ENCODE measurements at places on chromosomes 4 and X.

DNA sequence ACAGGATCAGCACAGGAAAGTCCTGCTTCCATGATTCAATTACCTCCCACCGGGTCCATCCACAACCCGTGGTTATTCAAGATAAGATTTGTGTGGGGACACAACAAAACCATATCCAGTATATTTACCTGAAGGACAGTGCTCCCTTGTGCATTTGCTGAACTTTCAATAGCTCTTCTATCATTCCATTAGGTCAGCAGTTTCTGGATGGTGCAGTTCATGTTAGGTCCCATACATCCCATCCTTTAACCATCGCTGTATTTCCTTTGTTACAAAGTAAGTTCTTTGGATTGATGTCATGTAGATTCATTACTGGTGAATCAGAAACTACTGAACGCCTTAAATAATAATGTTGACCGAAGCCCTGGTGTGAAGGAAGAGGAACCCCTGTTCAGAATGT is 775.9 kb downstream of the TRIML1 start:
- DNase-seq = no peak

DNA sequence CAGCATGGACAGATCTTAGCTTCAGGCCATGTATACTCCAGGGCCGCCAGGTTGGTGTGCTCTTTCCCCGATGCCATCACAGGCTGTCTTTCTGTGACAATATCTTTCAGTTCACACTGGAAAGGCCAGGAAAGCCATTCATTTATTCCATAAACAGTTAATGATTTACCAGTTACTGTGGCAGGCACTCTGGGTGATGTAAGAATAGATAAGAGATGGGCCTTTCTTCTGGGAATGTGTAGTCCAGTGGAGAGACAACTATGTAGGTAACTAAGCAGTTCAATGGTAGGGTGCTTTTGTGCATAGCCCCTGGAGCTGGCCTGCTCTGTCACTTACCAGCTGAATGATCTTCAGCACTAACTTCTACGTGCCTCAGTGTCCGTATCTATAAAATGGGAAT is 46.3 kb upstream of the LEF1 start:
- DNase-seq = no peak

- peak; percentile 24 for DNase-seq
These were observed 46.6 kb downstream of the TENM3 start for GRCh38 chr4:182289809-182290208.

GRCh38 chrX:102515975-102516941 is at the start of gene TMSB15A:
Gene TMSB15A, minus strand, starts transcription at chrX:102516739.
- peak; percentile 80 for DNase-seq

- no peak for DNase-seq
These were observed 83.6 kb upstream of the CAMK2D start for GRCh38 chr4:113845138-113845537.

DNA sequence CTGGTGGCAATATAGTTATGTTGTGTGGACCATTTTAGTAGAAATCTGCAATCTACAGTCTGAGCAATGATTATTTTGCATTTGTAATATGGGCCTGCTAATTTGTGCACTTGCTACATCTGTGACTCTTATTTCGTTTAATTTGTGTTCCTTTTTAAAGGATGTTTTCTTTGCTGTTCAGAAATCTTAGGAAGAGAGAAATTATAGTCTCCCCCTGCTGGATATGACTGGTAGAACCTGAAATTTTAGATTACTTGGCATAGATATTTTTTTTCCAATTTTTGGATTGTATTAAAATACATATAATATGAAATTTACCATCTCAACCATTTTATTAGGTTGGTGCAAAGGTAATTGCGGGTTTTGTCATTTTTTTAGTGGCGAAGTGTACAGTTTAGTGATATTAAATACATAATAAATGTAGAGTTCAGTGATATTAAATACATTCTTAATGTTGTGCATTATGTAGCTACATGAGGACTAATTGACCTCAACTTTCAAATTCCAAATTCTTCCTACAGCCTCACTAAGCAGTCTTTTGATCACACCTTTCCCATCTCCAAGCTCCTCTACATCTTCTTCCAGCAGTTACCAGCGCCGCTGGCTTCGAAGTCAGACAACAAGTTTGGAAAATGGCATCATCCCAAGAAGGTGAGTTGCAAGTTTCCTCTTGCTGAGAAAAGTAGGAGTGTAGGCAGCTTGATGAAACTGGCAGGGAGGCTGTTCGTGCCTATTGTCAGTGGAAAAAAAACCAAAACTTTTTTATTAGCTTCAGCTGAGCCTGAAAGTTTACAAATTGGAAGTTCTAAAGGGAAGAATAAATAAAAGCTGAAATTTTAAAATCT is 82.2 kb downstream of the FNIP2 start:
- no peak for DNase-seq

GRCh38 chrX:96182366-96182765 is 502.3 kb upstream of the DIAPH2 start:
- DNase-seq = peak; percentile 74

DNA sequence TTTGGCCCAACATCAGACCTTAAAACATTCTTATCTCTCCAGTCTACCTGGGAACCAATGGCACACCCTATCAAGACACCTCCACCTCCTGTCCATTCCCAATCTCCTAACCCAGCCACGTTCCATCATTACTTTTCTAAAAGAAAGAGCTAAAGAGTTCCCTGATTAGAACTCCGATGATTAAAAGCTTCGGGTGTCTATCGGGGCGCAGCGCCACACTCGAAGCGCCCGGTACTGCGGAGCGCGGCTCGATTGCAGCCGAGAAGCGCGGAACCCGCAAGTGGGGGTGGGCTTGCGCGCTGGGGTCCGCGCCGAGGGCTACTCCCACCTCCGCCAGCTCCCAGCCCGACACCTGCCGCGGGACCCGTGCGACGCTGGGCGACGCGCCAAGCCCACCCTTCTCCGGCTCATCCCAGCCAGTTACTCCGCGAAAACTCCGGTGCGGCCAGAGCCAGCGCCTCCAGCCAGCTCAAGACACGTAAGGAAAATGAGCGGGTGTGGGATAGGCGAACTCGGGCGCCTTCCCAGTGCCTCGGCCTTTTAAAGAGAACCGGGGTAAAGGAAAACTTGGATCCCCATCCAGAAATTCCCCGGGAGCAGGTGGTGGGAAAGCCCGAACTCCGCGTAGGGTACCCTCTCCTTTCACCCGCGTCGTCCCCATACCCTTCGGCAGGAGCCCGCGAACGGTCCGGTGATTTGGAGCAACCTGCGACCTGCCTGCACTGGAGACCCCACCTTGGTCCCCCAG is 593 bp downstream of the NPY1R start:
- DNase-seq = peak; percentile 44

DNA sequence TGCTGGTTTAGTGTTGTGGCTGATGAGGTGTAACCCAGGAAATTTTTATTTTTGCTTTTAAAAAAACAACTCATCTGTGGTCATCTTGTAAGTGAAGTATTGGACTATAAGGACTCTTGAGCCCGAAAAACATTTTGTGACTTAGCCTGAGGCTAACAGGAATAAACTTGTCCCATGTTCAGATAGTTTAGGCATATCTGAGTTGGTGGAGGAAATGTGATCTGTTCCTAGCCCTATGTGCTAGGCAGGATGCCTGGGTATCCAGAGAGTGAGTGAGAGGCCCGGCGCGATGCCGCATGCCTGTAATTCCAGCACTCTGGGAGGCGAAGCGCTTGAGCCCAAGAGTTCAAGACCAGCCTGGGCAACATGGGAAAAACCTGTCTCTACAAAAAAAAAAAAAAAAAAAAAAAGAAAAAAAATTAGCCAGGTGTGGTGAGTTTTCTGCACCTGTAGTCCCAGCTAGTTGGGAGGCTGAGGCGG is 3.7 kb downstream of the SMS start:
- DNase-seq = peak; percentile 53

GRCh38 chrX:46125111-46125510 is 420.1 kb downstream of the ZNF674 start:
- DNase-seq = no peak

GRCh38 chr4:101199507-101200285 is 147.6 kb downstream of the PPP3CA start:
- no peak for DNase-seq

DNA sequence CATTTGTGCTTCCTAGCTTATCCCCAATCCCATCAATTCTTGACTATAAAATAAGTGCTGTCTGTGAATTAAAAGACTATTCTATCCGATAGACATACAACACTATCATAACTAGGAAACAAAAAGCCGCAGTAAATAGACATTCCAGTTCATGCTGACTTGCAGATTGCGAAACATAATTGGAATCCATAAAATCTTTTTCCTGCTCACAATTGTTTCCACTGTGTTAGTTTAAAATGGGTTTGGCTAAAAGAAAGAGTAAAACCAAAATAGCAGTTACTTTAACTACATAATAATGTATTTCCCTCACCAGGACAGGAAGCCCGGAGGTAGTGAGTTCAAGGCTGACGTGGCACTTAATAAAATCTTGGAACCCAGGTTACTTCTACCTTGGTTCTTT is 17.2 kb downstream of the SMIM31 start:
- DNase-seq = no peak

- DNase-seq = no peak
These were observed 60.8 kb downstream of the USP9X start for GRCh38 chrX:41145920-41146608.

GRCh38 chr4:138222046-138222445 is 20.1 kb downstream of the SLC7A11 start:
- no peak for DNase-seq

Measured in mesendoderm (in vitro differentiated cells).